Central memory CD4-positive, alpha-beta T cell (primary cell): ENCODE measurements at places on chromosomes 12 and 14.

GRCh38 chr14:29353513-29353912, 574.1 kb downstream of the PRKD1 start:
- no peak for DNase-seq

DNA sequence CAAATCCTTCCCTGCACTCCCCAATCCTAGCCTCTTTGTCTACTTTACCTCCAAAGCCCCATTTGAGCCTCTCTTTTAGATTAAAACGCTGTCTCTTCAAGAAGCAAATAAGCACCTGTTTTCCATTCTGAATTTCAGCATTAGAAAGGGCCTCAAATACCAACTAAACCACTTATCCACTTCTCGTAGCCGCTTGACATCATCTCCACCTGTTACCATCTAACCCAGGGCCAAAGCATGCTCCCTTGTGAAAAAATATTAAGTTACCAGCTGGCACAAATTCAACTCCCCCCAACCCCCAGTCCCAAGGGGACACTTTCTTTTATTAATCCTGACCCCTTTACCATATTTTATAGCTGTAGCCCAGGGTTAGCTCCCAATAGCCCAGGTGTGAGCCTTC, 43.1 kb downstream of the GPHB5 start:
- DNase-seq = no peak

GRCh38 chr12:125136702-125137101, 71.5 kb downstream of the AACS start:
- no peak for DNase-seq

- no peak for DNase-seq
These were observed 17.8 kb upstream of the RFC5 start for GRCh38 chr12:117998719-117999118.

DNA sequence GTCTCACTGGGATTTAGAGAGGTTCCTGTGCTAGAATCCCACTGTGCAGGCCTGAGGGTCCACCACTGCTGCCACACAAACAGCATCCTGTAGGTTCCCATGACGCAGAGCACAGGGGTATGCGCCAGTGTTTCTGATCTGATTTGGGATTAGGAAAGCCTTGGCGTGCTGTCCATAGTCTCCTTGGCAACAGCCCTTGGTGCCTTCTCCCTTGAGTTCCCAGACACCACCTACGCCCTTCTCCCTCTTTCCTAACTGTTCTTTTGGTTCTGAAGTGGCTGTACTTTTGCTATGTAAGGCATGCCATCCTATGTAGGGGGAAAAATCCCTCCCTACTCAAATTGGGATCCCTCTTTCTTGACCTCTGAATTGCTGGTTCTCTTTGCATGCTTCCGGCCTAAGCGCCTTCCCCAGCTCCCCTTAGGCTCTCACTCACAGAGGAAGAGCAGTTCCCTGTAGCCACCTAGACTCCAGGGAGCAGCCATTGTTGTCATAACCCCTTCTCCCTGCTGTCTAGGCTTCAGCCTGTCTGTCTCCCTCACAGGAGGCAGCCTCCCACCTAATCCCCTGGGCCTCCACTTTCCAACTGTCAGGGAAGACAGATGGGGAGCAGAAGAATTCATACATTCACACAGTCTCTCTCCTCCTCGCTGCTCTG, 14.8 kb upstream of the RIC8B start:
- DNase-seq = no peak

GRCh38 chr12:49609059-49609874, 3.8 kb upstream of the FAM186B start:
- DNase-seq = no peak

DNA sequence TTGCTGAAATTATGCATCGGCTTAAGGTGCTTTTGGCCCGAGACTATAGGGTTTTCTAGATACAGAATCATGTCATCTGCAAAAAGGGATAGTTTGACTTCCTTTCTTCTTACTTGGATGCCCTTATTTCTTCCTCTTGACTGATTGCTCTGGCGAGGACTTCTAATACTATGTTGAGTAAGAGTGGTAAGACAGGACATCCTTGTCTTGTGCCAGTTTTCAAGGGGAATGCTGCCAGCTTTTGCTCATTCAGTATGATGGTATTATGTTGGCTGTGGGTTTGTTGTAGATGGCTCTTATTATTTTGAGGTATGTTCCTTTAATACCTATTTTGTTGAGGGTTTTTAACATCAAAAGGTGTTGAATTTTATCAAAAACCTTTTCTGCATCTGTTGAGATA, 8.3 kb downstream of the BMAL2 start:
- no peak for DNase-seq

GRCh38 chr12:12557733-12558132, 4.9 kb downstream of the DUSP16 start:
- DNase-seq = no peak

- no peak for DNase-seq
These were observed 1.5 kb downstream of the MAP4K5 start for GRCh38 chr14:50530794-50531365.

GRCh38 chr12:131783915-131784541, 44.2 kb upstream of the MMP17 start:
- no peak for DNase-seq

GRCh38 chr12:45304514-45305178, 88.8 kb downstream of the ANO6 start:
- DNase-seq = no peak

DNA sequence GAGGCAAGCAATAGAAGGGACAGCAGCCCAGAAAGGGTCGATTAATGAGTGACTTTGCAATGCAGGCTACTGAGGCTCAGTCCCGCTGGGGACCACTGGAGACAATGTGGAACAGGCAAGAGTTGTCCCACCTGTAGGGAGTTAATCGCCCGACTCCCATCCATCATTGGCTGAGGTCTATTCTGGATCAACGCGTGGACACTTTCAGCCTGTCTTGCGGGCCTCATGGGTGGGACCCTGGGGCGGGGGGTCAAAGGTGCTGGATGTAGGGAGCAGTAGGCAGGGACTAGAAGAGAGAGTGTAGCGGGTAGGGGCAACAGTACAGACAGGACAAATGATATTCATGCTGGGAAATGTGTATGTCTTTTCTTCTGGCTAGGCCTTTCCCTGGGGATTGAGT, 6.1 kb downstream of the IFI27L2 start:
- no peak for DNase-seq

DNA sequence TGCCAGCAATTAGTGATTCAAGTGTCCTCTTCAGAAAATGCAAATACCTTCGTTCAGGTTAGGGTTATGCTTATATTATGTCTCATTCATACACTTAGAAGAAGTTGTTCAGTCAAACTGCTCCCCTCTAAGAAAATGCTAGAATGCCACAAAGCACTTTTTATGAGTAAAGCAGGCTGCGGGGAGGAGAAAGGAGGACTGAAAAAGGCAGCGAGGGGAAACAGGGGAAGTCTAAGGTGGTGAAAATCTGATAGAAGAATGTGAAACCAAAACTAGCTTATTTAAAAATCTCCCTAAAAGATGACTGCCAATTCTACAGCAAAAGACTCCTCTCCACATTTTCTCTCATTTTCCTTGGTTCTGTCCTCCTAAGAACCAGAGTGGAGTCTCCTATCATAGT, 70.1 kb downstream of the PRKD1 start:
- DNase-seq = no peak

- no peak for DNase-seq
These were observed 261.7 kb downstream of the CACNA1C start for GRCh38 chr12:2314492-2314891.

- DNase-seq = no peak
These were observed 127.1 kb downstream of the CAPZA3 start for GRCh38 chr12:18864900-18865561.

GRCh38 chr14:64841121-64841651, 38.5 kb downstream of the SPTB start:
- DNase-seq = no peak
